ENCODE measurements at places on chromosomes 3 and 15.

DNA sequence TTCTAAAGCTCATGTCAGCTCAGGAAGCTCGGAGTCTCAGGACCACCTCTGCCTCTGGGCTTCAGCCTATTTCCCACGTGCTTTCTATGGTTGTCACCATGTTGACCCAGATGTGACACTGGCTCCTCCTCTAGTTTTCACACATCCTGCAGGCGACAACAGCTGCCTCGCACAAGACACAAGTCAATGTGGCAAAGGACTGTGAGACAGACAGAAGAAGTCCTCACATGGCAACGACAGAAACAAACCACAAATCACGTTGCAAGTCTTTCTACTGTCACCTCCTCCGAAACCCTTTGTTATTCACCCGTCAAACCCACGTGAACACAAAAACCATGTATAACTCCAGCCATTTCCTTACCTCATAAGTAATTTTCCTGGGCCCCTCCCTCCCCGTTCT is 194.5 kb downstream of the MEX3B start:
- DNase-seq = no peak

GRCh38 chr3:195405651-195406050 is 37.2 kb downstream of the ACAP2 start:
- no peak for DNase-seq

DNA sequence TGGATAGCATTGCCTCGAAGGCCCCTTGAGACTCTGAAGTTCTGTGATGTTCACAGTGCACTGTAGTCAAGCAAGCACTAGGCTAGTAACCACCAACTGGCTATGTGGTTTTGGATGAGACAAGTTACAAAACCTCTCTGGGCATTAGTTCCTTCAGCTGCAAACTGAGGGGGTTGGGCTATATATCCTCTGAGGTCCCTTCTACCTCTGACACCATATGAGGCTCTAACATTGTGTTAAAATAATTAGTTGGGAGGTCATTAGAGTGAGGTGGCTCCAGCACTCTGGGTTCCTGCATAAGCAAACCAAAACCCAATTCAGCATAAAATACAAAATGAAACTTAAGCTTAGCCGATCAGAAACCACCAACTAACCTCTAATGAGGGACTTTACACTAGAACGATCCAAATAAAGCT is 209.5 kb upstream of the LRRN1 start:
- DNase-seq = no peak

DNA sequence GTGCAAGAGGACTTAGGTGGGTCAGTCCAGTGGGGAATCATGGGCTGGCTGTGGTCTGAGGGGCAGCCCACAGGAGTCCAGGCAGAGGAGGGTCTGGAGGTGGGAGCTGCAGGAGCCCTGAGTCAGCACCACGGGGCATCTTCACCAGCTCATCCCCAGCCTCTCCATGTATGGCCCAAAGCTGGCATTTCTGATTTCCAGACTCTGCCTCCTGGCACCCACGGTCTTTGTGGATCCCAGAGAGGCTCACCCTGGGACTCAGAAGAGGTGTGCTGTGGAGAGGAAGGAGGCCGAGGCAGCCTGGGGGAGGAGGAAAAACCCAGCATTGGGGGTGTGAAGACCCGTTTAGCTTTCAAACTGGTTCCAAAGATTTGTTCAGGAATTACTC is 64.5 kb upstream of the KLF13 start:
- DNase-seq = no peak

- DNase-seq = no peak
These were observed 25.4 kb downstream of the CXCR6 start for GRCh38 chr3:45968706-45969105.

GRCh38 chr3:134352031-134352671 is 22.1 kb downstream of the AMOTL2 start:
- DNase-seq = no peak

GRCh38 chr3:190362258-190362657 is 25.7 kb upstream of the CLDN16 start:
- no peak for DNase-seq

GRCh38 chr3:64188810-64189560 is 36.3 kb downstream of the PRICKLE2 start:
- no peak for DNase-seq

DNA sequence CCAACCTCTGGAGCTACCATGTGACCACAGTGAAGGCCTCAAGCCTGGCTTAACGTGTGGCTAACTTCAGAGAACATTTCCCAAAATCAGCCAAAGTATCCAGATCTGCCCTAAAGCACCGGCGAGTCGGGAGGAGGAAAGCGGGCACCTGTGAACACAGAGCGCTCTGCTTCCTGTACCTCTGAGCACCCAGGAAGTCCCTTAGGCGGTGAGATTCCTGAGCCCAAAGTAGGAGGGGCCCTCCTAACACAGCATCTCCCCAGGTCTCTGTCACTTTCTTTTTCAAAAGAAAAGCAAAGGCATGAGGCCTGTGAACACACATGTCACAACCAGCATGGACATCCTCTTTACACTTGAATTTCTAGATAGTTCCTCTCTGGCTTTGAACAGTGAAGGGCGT is 944 bp upstream of the EIF4E3 start:
- no peak for DNase-seq

- DNase-seq = no peak
These were observed 38.6 kb downstream of the LYZL4 start for GRCh38 chr3:42371776-42372175.

DNA sequence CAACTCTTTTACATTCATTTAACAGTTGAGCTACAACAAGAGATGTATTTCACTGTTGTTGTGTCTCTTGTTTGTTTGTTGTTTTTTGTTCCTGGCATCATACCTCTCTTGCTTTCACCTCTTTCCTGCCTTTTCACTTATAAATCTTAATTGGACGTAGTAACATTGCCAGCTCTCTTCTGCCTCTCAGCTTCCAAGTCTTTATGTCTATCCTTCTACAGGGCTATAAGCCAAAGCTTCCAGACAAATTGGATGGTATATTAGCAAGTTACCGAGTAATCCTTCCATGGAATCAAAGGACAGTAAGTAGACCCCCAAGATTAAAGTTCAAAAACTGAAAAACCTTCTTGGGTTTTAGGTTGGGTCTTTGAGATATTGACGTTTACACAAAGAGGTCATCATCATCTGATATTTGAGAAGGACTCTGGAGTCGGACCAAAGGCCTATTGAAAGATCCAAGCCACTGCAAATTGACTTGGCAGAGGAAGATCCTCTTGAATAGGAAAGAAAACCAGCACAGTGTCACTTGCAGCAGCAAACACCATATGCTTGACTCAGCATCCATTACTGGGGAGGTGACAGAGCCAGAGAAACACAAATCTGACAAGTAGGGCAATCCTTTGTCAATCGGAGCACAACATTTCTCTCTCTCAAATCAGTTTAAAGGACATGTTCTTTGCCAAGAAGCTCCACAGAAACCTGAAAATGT is 648.5 kb upstream of the NR2F2 start:
- no peak for DNase-seq

DNA sequence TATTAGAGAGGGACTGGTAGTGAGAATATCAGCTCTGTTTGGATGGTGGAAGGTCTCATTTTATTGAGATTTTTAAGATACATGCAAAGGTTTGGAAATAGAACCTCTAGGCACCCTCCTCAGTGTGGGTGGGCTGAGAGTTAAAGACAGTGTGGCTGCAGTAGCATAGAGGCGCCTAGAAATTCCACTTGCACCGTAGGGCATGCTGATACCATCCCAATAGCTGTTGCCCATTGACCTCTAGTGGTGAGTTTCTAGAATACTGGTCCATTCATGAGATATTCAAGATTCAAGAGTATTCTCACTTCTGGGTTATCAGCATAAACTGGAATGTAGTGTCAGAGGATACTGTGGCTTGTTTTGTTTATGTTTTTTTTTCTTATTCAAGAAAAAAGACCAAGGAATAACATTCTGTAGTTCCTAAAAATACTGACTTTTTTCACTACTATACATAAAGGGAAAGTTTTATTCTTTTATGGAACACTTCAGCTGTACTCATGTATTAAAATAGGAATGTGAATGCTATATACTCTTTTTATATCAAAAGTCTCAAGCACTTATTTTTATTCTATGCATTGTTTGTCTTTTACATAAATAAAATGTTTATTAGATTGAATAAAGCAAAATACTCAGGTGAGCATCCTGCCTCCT is 87.2 kb downstream of the TGFBR2 start:
- DNase-seq = peak; percentile 32

DNA sequence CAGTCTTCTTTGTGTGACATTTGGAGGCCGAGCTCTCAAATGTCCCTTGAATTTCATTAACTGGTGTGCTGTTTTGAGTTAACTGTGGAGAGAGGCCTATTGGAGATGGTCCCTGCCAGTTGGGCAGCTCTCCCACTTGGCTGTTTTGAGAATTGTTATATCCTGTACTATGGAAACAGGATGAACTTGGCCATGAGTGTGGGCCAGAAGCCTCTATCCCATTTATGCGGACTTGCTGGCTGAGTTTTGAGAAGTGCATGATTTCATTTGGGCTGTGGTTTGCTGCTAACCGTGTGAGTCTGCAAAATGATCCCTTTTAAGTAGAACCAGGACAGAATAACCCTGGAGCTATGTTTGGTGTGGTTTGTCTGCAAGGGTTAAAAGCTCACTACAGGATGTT is 366.0 kb downstream of the PTPRG start:
- DNase-seq = no peak

DNA sequence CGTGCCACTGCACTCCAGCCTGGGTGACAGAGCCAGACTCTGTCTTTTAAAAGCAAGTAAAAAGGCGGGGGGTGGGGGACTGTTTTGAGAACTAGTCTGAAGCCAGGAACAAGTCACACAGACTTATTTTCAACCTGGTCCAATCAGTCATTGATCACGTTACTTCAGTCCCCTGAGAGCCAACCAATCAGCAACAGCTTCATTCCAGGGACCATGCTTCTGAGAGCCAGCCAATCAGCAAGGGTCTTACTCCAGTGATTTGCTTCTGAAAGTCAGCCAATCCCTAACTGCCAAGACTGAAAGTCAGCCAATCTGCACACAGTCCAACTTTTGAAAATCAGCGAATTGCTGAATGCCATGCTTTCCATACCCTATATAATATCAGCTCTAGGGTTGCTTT is 48.6 kb upstream of the C15orf39 start:
- DNase-seq = no peak

DNA sequence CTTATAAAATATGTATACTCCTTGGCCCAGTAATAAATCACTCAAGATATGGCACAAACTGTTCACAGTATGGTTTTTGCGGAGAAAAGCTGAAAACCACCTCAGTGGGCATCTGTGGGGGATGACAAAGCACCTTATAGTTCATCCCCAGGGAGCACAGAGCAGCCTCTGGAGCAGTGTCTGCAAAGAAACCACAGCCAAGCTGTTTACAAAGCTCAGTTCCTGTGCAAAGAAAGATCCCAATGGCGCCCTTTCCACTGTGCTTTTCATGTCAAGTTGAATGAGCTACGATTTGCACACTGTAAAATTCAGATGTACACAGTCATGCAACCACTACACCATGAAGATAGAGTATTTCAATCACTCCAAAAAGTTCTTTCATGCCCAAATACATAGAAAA is 2.5 kb upstream of the EFCC1 start:
- no peak for DNase-seq

DNA sequence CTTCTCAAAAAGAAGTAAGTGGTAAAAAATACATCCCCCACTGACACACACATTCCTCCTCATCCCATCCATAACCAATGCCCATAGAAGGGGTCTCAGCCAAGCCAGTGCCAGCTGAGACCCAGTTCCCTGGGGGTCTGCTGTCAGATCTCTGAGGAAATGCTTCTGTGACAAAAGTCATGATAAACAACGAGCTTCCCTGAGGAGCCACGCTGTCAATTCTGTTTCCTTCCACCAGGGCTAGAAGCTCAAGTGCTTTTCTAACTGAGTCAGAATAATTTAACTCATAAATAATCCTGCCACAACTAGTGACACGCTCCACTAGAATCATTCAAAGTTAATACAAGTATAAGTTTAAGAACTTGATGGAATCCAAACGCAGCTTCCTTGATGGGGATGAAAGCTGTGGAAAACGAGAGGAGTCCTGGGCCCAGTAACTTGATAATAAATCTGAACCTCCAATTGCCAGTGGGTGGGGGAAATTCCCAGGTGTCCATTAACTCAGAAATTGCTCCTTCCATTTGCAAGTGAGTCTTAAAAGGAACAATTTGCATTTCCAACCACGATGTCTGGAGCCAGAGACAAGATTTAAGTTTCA is 348.7 kb upstream of the LMCD1 start:
- no peak for DNase-seq

DNA sequence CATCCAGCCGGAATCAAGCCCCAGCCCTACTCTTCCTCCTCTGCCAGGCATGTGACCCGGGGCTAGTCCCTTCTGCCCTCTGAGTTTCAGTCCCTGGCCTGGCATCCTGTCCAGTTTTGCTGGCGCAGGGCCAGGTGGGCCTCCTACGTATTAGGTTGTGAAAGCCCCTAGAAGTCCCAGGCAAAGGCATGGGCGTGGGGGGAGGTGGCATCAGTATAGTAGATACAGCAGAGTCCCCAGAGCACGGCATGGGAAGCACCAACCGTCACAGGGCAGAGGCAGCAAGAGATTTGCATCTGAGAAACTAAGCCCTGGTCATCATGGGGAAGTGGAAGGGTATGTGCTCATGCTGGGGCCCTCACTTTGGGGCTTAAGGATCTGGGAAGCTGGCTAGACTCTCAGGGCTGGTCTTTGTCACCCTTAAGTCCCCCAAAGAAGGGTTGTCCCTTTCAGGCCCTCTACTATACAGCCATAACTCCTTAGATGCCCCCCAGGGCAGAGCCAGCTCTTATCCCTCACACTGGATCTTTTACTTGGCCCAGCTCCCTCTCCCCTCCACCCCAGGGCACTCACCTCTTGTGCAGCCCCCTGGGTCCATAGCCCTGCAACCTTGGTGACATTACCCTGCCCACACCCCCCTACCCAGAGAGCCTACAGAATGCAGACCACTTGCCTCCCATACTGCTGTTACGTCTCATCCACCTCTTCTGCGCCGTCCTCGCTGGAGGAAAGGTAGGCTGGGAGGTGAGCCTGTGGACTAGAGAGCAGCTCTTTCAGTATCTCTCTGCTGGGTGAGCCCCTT is 11.3 kb downstream of the NBEAL2 start:
- DNase-seq = no peak

DNA sequence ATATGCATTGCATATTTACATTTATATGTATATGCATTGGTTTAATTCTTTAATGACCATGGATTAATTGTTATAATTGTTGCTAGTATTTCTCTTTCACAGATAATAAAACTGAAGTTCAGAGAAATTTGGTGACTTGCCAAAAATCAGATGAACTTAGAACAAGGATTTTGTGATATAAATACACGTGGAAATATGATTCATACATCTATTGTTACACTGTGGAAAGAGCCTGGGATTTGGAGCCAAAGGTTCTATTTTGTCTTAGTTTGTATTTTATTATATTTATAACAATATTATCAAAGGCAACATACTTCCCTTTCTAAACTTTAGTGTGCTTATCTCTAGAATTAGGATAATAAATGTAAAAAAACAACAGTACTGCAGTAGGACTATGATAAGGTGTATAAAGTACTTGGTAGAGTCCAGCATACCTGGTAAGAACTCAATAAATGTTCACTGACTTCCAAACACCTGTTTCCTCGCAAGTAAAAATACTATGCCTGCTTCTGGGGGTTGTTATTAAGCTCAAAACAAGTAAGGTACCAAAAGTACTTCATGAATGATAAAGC is 342.9 kb downstream of the THSD4 start:
- no peak for DNase-seq

GRCh38 chr3:62128051-62128450 is 245.3 kb downstream of the FEZF2 start:
- DNase-seq = no peak

- DNase-seq = no peak
These were observed 842 bp downstream of the PCCB start for GRCh38 chr3:136250903-136251460.

- DNase-seq = no peak
These were observed 63.5 kb upstream of the KLF13 start for GRCh38 chr15:31262901-31263671.

GRCh38 chr15:89139613-89140499 is 51.6 kb downstream of the ABHD2 start:
- DNase-seq = no peak
